ENCODE measurements at places on chromosomes 6 and 20. TPM values are rescaled to one million over a fixed set of nuclear protein-coding genes. Genes with fewer than 3 reads are reported as not detected.

The CTAGE9 gene
- total RNA-seq, result not detected

The SGK2 gene
- total RNA-seq, result not detected

The RTF2 gene
- total RNA-seq, result 75.3 TPM

The LRRC73 gene
- 0.65 TPM for total RNA-seq

The GSTA3 gene
- total RNA-seq, result not detected

The OR2H1 gene
- not detected for total RNA-seq

The FHL5 gene
- not detected for total RNA-seq

The HTR1E gene
- total RNA-seq, result not detected

The ABRACL gene
- total RNA-seq, result 95.8 TPM

The WFDC2 gene
- not detected for total RNA-seq

The TBXT gene
- total RNA-seq, result not detected

The TAB2 gene
- 24.2 TPM for total RNA-seq

The TMEM151B gene
- total RNA-seq, result 0.65 TPM

The CLVS2 gene
- not detected for total RNA-seq

The BTNL2 gene
- not detected for total RNA-seq

The EYS gene
- total RNA-seq, result 3.2 TPM

The GPLD1 gene
- total RNA-seq, result 0.19 TPM

The BICRAL gene
- total RNA-seq, result 6.2 TPM

The EGFL8 gene
- total RNA-seq, result 0.96 TPM

The SLC17A1 gene
- not detected for total RNA-seq

The NHLRC1 gene
- 2.0 TPM for total RNA-seq

The OR5V1 gene
- total RNA-seq, result not detected

The MOG gene
- not detected for total RNA-seq

The SLC35D3 gene
- total RNA-seq, result not detected

The AHI1 gene
- total RNA-seq, result 13.5 TPM

The EFHC1 gene
- total RNA-seq, result 15.4 TPM

The DLK2 gene
- not detected for total RNA-seq

The GPANK1 gene
- total RNA-seq, result 17.3 TPM

The PAX1 gene
- not detected for total RNA-seq

The HRH3 gene
- total RNA-seq, result not detected

The ARFGEF3 gene
- 7.9 TPM for total RNA-seq

The BPIFB2 gene
- total RNA-seq, result not detected

The FKBP1C gene
- 2.9 TPM for total RNA-seq

The RAET1L gene
- total RNA-seq, result not detected

The EPB41L2 gene
- total RNA-seq, result 56.2 TPM

The LIME1 gene
- 2.9 TPM for total RNA-seq

The SOBP gene
- 3.9 TPM for total RNA-seq

The ALDH5A1 gene
- 0.98 TPM for total RNA-seq

The RAMACL gene
- total RNA-seq, result 6.2 TPM

The CTCFL gene
- total RNA-seq, result not detected

The PRRT1 gene
- total RNA-seq, result not detected

The INSM1 gene
- not detected for total RNA-seq

The ETV7 gene
- 0.33 TPM for total RNA-seq

The RUNX2 gene
- total RNA-seq, result under 0.01 TPM

The CD93 gene
- 215 TPM for total RNA-seq

The STK35 gene
- total RNA-seq, result 25.1 TPM

The TFAP2D gene
- total RNA-seq, result not detected

The PRICKLE4 gene
- 6.2 TPM for total RNA-seq

The HLA-DOB gene
- 0.19 TPM for total RNA-seq

The STMND1 gene
- total RNA-seq, result not detected

The TMC2 gene
- total RNA-seq, result not detected

Measured in vein endothelial cell (primary cell).